Activated CD8-positive, alpha-beta T cell treated with anti-CD3 and anti-CD28 coated beads, Interleukin-2, amount 10 ng/mL, durations not matched to agents 7 days and 5 days (primary cell): ENCODE measurements at places on chromosomes 16 and 17. TPM values are rescaled to one million over a fixed set of nuclear protein-coding genes. Genes with fewer than 3 reads are reported as not detected.

Gene HID1
- 0.55 TPM for total RNA-seq

Gene TBC1D16
- total RNA-seq, result 1.3 TPM

Gene ZNF629
- total RNA-seq, result 1.7 TPM

Gene SLC6A2
- not detected for total RNA-seq

Gene CCT6B
- total RNA-seq, result 1.1 TPM

Gene CFAP97D1
- total RNA-seq, result not detected

Gene TP53TG3C
- not detected for total RNA-seq

Gene NEUROD2
- total RNA-seq, result not detected

Gene PPP1R27
- not detected for total RNA-seq

Gene ZNF646
- 26.0 TPM for total RNA-seq

Gene INTS2
- total RNA-seq, result 23.0 TPM

Gene CLUH
- 64.9 TPM for total RNA-seq

Gene GRAPL
- 16.8 TPM for total RNA-seq

Gene CACNA1H
- total RNA-seq, result 0.57 TPM

Gene SLC2A4
- not detected for total RNA-seq

Gene KRT40
- total RNA-seq, result not detected

Gene IQCK
- 0.81 TPM for total RNA-seq

Gene NAGS
- 0.68 TPM for total RNA-seq

Gene TPSD1
- not detected for total RNA-seq

Gene TEX19
- total RNA-seq, result not detected

Gene NTN1
- total RNA-seq, result not detected

Gene ABCC3
- not detected for total RNA-seq

Gene CCL17
- total RNA-seq, result 0.50 TPM

Gene GGT6
- total RNA-seq, result not detected

Gene CTRB2
- not detected for total RNA-seq

Gene ANKRD40CL
- total RNA-seq, result not detected

Gene CA7
- not detected for total RNA-seq

Gene IL17C
- total RNA-seq, result not detected

Gene HASPIN
- total RNA-seq, result 28.1 TPM

Gene MYO1D
- 2.2 TPM for total RNA-seq

Gene RRAD
- not detected for total RNA-seq
